A549 (cell line): ENCODE measurements at places on chromosomes 16 and 17. TPM values are rescaled to one million over a fixed set of nuclear protein-coding genes. Genes with fewer than 3 reads are reported as not detected.

CASKIN1 gene
- polyA plus RNA-seq: 0.72 to 1.0 TPM (median 0.87 TPM) in 3 replicates

BORCS6 gene
- 4.1 to 6.6 TPM (median 6.1 TPM) in 3 replicates for polyA plus RNA-seq

CDH3 gene
- 0.08 to 0.34 TPM (median 0.13 TPM) in 3 replicates for polyA plus RNA-seq

MEIOB gene
- polyA plus RNA-seq: 2.9 to 3.5 TPM (median 2.9 TPM) in 3 replicates

MLX gene
- 46.3 to 48.1 TPM (median 47.0 TPM) in 3 replicates for polyA plus RNA-seq

ZG16 gene
- not detected in 3 replicates for polyA plus RNA-seq

PDPK1 gene
- 17.3 to 17.8 TPM (median 17.7 TPM) in 3 replicates for polyA plus RNA-seq

ABCA8 gene
- polyA plus RNA-seq: 0.26 to 0.61 TPM (median 0.33 TPM) in 3 replicates

ZNRF1 gene
- 18.6 to 19.8 TPM (median 19.2 TPM) in 3 replicates for polyA plus RNA-seq

FZD2 gene
- 42.0 to 62.4 TPM (median 54.9 TPM) in 3 replicates for polyA plus RNA-seq

RHBDL3 gene
- polyA plus RNA-seq: 4.2 to 6.6 TPM (median 5.9 TPM) in 3 replicates

OSGIN1 gene
- 37.6 to 49.1 TPM (median 39.1 TPM) in 3 replicates for polyA plus RNA-seq

DNA sequence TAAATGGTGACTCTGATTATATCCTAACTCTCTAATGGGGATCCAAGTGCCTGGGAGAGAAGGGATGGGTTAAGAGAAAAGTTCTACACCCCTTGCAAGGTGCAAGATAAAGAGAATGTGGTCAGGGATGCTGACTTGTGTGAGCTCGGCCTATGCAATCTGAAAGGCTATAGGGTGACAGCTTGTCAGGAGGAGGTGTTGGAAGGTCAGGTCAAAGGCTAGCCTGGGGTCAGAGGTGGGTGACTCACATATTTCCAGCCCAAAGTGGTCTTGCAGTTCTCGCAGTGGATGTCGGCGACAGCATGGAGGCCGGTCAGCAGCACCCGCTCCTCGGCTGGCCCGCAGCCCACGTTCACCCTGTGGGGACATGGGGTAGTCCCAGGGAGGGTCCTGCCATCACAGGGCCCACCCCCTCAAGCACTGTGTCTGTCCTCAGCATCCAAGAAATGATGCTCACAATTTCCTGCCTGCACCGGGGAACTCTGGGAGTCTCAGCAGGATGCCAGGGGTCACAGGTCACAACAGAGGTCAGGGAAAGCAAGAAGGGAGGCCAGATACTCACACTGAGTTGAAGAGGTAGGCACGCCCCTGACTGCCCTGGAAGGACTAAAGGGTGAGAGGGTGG is 1.4 kb downstream of the YPEL3 start:
- no peak for DNase-seq

DNA sequence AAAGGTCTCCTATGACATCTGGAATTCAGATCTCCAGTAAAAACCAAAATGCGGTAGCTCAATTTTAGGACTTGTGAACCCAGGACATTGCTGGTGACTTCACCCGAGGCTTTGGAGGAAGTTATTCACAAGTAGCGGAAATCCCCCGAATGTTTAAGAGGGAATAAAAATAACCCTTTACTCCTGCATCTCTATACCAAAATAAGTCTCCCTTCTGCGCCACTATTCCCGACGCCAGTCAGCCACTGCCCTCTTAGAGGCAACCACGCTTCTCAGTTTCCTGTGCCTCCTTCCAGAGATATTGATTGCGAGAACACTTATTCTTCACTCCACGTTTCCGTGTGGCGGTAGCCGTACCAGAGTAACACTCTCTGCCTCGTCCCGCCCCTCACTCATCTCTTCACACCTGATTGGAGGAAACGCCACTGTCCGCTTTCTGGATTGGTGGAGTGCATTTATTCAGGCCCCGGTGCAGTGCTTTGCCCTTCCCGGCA is 27.4 kb downstream of the EMP2 start:
- DNase-seq: peak; percentile 72

DNA sequence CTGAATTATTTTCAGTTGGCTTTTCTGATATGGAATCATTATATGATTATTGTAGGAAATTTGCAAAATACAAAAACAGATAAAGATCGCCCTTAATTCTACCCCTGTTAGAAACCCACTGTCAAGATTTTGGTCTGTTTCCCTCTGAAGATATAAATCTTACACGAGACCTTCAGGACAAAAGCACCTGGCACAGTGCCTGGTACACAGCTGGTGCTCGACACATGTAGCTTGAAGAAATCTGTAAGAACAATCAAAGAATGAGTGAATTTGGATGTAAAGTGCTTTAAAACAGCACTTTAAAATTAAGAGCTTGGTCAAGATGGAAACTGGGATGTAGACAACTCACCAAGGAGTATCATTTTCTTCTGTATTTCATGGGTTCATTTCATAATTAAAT is 181.1 kb downstream of the C16orf78 start:
- no peak for DNase-seq

GRCh38 chr16:774086-775001 is 13.8 kb downstream of the MSLN start:
- no peak for DNase-seq

GRCh38 chr17:48529683-48530009 is 1.2 kb downstream of the HOXB1 start:
- no peak for DNase-seq

DNA sequence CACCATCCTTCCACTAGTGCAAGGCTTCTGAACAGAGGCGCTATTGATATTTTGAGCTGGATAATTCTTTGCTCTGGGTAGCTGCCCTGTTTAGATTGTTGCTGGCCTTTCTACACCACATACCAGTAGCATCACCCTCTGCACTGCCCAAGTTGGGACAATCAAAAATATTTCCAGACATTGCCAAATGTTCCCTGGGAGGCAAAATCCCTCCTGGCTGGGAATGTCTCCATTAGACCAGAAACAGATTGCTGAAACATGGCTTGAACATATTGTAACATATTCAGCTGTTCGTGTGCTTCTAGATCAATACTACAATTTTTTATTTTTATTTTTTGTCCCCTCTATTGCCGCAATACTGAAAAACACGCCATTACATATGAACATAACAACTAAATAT is 174.6 kb downstream of the ABCA8 start:
- DNase-seq: no peak

- DNase-seq: no peak
Observed at GRCh38 chr17:77473615-77474226, 333.0 kb downstream of the SEC14L1 start.

DNA sequence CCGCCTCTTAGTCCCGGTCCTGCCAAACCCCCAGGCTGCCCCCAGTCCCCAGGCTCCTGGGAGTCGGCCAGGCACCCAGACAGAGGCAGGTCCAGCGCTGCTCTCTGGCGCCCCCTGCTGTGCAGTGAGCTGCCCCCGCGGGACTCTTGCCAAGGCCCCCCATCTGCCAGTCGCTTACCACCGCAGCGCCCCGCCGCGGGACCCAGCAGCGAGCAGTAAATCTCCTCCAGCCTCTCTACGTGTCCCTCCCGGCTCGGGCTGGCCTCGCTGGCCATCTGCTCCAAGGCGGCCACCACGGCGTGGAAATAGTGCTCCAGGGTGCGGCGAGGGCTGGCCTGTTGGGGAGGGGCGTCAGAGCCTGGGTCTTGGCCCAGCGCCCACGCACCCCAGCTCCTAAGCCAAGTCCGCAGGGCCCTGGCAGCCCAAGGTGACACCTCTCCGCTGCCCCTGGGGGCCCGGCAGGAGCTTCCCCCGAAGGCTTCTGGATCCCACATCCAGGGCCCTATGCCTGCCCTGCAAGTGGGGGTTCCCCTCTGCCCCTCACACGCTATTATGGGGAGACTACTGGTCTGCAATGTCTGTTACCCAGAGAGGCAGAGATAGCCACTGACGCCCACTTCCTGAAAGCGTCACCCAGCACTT is 33.7 kb upstream of the MFSD6L start:
- no peak for DNase-seq

GRCh38 chr16:49620869-49621240 is 235.1 kb downstream of the ZNF423 start:
- DNase-seq: no peak

DNA sequence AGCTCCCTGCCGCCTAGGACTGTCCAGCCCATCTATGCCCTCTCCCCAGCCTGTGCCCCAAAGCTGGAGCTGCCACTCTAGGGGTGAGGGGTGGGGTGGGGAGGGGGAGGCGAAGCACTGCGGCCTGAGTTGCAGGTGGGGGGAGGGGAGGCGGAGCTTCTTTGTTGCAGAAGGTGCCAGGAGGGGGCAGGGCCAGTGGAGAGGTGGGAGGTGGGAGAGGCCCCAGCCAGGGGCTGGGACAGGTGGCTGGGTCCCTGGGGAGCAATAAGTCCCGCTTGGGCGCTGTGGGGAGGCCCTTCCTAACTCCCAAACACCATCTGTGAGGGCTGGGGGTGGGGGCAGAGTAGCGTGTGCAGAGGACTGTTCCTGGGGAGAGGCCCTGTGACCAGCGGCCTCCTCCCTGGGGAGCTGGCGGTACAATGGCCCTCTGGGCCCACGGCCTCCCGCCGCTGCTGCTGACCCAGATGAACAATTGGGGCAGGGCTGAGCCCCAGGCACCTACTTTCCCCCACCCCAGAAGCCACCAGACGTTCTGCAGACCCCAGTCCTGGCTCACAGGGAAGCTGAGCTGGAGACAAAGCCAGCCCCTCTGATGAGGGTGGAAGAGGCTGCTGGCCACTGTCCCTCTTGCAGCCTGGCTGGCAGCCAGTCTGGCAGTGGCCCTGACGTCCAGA is 2.2 kb upstream of the NTN3 start:
- no peak for DNase-seq

DNA sequence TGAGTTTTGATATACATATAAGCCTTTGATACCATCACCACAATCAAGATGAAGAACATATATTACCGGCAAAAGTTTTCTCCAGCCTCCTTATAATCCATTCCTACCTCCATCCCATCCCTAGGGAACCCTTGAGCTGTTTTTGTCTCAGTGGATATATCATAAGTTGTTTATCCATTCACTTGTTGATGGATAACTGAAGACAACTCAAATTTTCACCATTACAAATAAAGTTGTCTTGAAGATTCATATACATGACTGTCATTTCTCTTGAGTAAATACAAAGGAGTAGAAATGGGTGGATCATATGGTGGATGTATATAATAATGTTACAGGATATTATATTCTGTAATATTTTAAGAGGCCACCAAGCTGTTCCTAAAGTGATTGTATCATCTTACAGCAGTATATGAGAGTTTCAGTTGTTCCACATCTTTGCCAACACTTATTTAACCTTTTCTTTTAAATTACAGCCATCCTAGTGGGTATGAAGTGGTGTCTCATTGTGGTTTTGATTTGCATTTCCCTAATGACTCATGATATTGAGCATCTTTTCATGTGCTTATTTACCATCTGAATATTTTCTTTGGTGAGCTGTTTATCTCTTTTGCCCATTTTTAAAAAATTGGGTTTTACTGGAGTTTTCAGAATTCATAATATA is 17.4 kb downstream of the NF1 start:
- no peak for DNase-seq

DNA sequence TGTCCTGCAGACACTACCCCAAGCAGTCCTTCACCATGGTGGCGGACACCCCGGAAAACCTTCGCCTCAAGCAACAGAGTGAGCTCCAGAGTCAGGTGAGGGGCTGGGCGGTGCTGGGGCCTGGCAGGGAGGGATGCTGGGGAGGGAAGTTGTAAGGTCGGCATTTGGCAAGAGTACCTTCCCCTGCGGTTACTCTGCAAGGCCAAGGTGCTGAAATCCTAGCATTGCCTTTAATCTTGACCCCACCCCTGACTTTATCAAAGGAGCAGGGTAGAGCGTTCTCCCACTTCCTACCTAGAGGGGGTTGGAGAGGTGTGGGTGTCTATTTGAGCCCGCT is 20.5 kb downstream of the LASP1 start:
- no peak for DNase-seq

GRCh38 chr16:64151990-64152767 is 969.7 kb downstream of the CDH11 start:
- DNase-seq: no peak

GRCh38 chr16:78390508-78391324 is 291.3 kb downstream of the WWOX start:
- DNase-seq: no peak

- DNase-seq: no peak
Observed at GRCh38 chr16:398561-399339, 1.8 kb downstream of the NME4 start.

GRCh38 chr17:8788998-8789397 is 10.2 kb downstream of the MFSD6L start:
- no peak for DNase-seq

GRCh38 chr17:46865100-46865499 is 13.7 kb downstream of the WNT9B start:
- no peak for DNase-seq

GRCh38 chr16:74635303-74635702 is 28.4 kb upstream of the GLG1 start:
- no peak for DNase-seq

- no peak for DNase-seq
Observed at GRCh38 chr17:796609-797008, 14.5 kb downstream of the MRM3 start.

DNA sequence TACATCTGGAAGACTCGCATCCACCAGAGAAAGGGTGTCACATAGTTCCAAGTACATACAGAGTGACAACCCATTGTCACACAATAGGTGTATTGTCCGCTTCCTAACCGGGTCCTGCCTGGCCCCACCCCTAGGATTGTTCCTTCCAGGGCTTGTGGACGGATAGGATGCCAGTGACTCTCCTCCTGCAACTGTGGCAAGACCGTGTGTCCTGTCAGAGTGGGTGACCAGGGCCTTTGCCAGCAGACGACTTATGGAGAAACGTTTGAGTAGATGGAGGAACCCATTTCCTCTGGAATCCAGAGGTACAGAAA is 258.4 kb downstream of the CPPED1 start:
- no peak for DNase-seq

GRCh38 chr17:71632328-71632727 is 488.5 kb upstream of the SOX9 start:
- no peak for DNase-seq

- peak; percentile 48 for DNase-seq
Observed at GRCh38 chr17:12665263-12666210, at the start of gene MYOCD. MYOCD (plus strand) TSS chr17:12665890; CDS start chr17:12666189, 299 bp downstream.

DNA sequence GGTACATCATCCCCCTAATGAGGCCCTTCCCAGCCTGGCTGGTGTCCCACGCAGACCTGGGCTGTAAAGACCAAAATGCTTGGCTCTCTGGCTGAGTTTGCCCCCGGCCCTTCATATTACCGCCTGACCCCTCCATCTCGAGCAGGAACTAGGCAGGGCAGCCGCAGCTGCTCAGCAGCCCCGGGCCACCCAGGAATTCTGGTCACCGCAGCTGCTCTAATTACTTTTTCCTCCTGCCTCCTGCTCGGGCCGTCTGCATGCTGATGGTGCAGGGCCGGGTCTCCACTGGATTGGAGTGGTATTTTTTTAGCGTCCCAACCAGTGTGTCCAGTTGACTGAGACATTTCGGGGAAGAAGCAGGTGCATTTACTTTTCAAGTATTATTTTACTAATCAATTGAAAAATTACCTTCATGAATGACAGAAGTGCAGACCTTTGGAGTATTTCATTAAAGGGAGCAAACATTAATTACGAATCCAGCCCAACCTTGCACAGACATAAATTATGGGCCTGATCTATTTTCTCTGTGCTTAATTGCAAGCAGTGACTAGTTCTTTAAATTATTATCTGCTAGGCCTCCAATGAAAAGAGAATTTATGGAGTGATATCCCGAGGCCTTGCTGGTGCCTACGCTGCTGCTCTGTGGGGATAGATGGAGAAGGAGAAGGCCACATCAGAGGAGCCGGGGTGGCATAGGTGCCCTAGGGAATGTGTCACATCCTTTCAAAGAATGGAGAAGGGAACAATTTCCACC is 176.2 kb downstream of the CYLD start:
- DNase-seq: no peak
